Colonic mucosa (tissue), 4 donors: ENCODE measurements at places on chromosomes 3 and 15. TPM values are rescaled to one million over a fixed set of nuclear protein-coding genes. Genes with fewer than 3 reads are reported as not detected.

DNA sequence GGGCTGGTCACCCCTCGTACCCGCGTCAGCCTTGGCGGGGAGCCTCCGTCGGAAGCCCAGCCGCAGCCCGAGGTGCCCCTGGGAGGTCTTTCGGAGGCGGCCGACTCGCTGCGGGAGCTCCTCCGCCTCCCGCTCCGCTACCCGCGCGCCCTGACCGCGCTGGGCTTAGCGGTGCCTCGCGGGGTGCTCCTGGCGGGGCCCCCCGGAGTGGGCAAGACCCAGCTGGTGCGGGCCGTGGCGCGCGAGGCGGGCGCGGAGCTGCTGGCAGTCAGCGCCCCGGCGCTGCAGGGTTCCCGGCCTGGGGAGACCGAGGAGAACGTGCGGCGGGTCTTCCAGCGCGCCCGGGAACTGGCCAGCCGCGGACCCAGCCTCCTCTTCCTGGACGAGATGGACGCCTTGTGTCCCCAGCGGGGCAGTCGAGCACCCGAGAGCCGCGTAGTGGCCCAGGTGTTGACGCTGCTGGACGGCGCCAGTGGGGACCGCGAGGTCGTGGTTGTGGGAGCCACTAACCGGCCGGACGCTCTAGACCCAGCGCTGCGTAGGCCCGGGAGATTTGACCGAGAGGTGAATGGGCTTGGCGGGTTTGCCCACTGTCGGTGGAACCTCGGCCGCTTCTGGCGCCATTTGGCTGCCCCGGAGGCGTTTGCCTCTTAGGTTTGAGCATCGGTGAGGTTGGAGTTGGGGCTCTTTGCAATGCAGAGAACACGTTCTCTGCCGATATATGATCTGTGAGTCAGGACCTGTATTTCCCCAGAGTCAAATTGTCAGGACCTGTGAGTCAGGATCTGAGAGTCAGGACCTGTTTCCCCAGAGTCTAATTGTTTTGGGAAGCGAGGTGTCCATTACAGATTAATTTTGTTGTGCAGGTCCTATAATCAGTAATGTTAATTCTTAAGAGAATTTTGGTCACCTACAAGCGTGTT lies 24.9 kb upstream of the GATM start:
- peaks cover 5% of the 10 kb centered on the region for H3K4me1 ChIP-seq
- no peaks in the 10 kb centered on the region for H3K27me3 ChIP-seq
- H3K4me3 ChIP-seq = peak overlapping the region; percentile 94
- peak; percentile 44 for DNase-seq
- peak overlapping the region; percentile 89 for H3K27ac ChIP-seq

CLEC3B gene
- total RNA-seq = 9.6 TPM

TMCO5A gene
- total RNA-seq = not detected

GOLGA6D gene
- total RNA-seq = not detected

- no peak for DNase-seq
- H3K4me1 ChIP-seq = no peaks in the 10 kb centered on the region
- no peaks in the 10 kb centered on the region for H3K27me3 ChIP-seq
- no peak overlapping the region for H3K4me3 ChIP-seq
- H3K27ac ChIP-seq = no peak overlapping the region
These were observed 103.4 kb upstream of the KLHL25 start for GRCh38 chr15:85897895-85898717.

DNA sequence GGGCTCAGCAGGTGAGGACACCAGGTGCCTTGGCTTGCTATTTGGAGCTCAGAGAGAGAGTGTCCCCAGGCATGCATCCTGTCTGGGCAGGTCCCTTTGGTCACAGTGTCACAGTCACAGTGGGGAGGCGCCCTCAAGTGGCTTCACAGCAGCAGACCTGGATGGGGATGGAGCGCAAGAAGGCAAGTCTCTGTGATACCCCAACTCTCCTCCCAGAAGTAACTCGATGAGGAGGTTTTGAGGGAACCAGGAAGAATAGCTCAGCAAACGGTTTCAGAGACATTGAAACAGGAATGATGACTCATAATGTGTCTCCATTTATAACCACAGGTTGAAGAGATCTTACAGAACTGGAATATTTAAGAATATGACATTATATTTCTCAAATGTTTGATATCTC lies 66.5 kb upstream of the SH3GL3 start:
- H3K27ac ChIP-seq = no peak overlapping the region
- peak; percentile 21 for DNase-seq
- no peak overlapping the region for H3K4me3 ChIP-seq
- peaks cover 13% of the 10 kb centered on the region for H3K27me3 ChIP-seq
- no peaks in the 10 kb centered on the region for H3K4me1 ChIP-seq
- no peaks in the 10 kb centered on the region for H3K36me3 ChIP-seq

GRCh38 chr3:195711813-195712534 lies 8.8 kb upstream of the MUC20 start:
- H3K27me3 ChIP-seq = no peaks in the 10 kb centered on the region
- H3K27ac ChIP-seq = no peak overlapping the region
- H3K4me1 ChIP-seq = no peaks in the 10 kb centered on the region
- DNase-seq = no peak
- peaks cover 4% of the 10 kb centered on the region for H3K36me3 ChIP-seq
- H3K4me3 ChIP-seq = no peak overlapping the region

SAMD7 gene
- total RNA-seq = not detected
